ENCODE measurements at places on chromosomes 3 and 15.

- no peak for DNase-seq
Observed at GRCh38 chr15:93088981-93089726, at the start of gene RGMA. RGMA (minus strand) TSS chr15:93089211; CDS start chr15:93088932, 279 bp downstream.

GRCh38 chr15:45827275-45827674 lies 192.4 kb downstream of the SQOR start:
- no peak for DNase-seq

- DNase-seq = no peak
Observed at GRCh38 chr3:188326111-188326510, 172.2 kb downstream of the LPP start.

DNA sequence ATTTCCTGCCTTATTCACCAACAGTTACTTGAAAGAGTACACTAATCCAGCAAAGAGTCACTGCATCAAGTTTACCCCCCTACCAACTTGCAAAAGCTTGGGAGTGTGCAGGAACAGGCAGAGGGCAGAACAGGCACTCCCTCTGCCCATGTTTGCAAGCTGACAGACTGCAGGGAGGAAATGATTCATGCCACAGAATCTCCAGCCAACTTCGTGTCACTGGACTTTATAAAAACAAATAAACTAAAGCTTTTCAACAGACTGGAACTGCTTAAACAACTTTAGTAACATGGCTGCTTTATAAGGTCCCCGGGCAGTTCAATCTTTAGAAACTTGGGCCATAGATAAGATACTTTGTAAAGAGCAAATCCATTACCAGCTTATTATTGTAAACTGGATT lies 129.5 kb downstream of the THRB start:
- no peak for DNase-seq

- DNase-seq = no peak
Observed at GRCh38 chr3:87855616-87856015, 203.2 kb downstream of the CGGBP1 start.

- DNase-seq = no peak
Observed at GRCh38 chr3:151107701-151108100, 22.2 kb downstream of the MED12L start.

DNA sequence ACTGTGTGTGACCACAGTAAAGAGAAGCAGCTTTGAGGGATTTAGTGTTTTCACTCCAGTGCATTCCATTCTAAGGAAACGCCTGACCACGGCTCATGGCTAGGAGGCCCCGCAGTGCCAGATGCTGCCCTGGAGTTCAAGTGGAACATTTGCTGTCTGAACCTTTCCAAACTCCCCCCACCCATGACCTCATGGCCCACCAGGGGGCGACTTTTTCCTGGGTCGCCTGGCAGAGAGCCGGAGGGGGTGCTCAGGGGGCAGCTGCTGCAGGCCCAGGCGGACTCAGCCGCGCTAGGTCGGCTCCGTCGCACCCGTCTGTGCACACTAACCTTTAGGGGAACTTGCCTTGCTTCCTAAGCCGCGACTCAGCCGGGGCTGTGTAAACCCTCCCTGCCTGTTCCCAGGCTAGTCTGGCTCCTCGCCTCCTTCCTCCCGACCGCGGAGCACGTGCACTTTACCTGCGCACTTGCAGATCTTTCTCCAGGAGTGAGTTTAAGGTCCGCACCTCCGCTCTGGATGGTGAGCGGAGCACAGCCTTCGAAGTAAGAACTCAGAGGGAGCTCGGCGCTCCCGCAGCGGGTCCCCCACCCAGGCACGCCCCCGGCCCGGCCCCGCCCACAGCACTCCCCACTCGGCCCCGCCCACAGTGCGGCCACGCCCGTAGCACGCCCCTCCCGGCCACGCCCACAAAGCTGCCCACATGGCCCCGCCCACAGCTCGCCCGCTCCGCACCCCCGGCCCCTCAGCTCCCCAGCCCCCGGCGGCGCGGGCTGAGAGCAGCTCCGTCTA lies at the start of gene OCA2:
OCA2 (minus strand) TSS at position 550 of the 789 bp plus-strand sequence. CDS start 17,441 bp downstream, outside the sequence.
- DNase-seq = peak; percentile 48

GRCh38 chr3:194485468-194485880 lies 1.3 kb downstream of the ATP13A3 start:
- no peak for DNase-seq

- no peak for DNase-seq
Observed at GRCh38 chr15:57284535-57284934, 91.8 kb upstream of the CGNL1 start.

DNA sequence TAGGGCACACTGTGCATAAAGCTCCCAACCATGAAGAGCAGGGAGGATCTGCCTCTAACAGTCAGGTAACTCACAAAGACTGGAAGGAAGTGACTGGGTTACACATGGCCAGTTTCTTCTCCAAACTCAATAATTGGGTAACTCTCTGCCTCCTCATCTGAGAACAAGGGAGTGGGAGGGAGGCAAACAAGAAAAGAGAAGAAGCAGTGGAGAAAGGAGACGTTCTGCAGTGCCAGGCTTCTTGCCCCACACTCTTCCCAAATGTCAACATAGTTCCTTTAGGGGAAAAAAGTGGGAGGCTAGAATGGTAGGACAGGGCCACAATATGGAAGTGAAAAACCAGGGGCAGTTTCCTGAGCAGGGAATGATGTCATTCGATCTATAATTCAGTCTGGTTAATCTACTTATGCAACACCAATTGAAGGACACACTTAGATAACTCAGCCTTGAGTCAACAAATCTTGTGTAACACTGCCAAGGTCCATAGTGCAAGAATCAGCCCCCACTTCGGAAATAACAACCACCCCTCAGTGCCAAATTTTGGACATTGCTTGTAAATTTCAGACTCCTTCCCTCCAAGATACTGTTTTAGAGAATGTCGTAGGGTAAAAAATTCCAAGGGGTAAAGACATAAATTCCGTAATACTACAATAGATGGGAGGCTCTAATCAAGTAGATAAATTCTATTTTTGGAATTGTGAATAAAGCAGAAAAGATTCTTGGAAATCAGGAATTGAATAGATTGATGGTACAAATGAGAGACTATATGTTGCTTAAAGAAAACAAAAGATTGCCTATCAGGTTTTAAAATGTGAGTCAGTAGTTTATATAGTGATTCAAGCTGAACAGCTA lies 143.0 kb downstream of the LPP start:
- no peak for DNase-seq

DNA sequence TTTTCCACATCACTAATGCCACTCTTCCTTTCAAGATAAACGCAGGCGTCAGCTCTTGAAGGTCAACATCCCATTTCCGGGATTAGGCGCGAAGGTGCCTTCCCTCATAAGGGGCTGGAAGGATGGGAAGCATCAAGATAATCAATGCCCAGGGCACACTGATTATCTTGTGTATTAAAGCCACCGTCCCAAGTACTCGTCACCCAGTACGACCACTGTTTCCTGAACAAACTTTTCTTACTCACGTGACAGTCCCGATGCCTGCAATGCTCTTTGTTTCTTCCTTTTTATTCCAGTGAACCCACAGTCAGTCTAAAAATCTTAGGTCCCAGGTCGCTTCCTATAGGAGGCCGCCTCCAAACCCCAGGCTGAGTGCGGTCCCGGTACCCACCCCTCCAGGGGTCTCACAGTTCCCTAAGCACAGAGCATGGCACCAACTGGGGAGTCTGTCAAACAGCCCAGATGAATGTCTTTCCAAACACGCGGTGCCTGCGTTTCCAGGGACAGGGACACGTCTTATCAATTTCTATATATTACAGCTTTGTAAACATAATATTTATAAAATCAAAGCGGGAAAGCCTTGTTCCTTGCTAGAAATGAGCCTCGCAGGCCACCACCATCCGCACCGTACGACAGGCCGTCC lies 589 bp downstream of the ANAPC13 start:
- DNase-seq = no peak

- DNase-seq = no peak
Observed at GRCh38 chr3:3907023-3907422, 107.8 kb downstream of the LRRN1 start.

DNA sequence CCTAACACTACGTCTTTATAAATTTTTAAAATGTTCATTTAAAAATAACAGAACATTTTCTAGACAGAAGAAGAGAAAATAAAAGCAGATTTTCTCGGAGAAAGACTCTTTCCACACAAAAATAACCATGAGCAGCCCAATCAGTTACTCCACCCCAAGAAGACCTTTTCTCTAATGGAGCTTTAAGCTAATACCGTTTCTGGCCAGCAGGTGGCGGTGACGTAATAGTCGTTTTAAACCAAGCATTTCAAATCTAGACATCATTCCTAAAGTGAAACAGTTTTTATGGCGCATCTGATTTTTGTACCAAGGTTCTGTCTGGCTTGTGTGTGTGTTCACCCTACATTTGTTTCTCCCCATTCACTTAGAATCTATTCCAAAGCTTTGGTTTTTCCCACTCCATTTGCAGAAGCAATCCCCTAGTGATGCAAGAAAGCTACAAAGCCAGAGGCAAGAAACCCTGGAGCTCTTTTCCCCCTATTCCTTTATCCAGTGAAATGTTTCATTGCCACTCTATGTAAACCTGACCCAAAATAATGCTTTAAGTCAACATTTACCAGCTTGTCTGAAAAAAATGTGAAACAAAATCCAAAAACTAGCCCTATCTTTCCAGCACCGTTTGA lies 336.7 kb upstream of the IGF1R start:
- peak; percentile 45 for DNase-seq

DNA sequence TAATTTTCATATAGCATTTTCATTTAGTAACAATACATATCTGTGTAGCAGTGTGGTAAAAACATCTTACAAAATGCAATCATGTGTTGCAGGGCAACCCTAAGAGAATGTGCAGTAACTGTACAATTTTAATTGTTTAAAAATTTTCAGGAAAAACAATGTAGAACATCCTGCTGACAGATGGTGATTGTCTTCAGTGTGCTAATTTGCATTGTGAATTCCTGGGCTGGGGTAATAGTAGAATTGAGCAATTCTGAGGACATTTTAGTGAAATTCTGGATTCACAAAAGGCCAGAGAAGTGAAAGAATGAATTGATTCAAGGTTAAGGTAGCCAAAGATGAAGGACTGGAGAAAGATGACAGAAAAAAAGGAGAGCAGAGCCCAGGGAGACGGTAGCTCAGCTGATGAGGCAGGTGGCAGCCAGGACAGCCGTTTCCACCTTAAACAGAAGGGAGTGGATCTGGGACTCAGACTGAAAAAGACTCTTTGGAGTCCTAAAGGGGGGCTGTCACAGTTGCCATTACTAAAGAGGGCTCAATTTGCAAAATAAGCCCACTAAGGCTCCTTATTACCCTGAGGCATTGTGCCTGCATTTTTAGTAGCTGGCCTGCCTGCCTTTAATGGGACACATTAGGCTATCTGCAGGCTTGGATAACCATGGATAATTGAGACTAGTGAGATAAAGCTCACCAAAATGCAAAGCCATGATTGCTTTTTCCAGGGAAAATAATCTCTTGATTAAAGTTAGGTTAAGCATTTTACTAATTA lies 8.6 kb downstream of the MAP3K13 start:
- no peak for DNase-seq

GRCh38 chr15:67433495-67434099 lies 87.3 kb upstream of the C15orf61 start:
- DNase-seq = no peak

- no peak for DNase-seq
Observed at GRCh38 chr3:150083655-150084042, 113.0 kb upstream of the PFN2 start.

DNA sequence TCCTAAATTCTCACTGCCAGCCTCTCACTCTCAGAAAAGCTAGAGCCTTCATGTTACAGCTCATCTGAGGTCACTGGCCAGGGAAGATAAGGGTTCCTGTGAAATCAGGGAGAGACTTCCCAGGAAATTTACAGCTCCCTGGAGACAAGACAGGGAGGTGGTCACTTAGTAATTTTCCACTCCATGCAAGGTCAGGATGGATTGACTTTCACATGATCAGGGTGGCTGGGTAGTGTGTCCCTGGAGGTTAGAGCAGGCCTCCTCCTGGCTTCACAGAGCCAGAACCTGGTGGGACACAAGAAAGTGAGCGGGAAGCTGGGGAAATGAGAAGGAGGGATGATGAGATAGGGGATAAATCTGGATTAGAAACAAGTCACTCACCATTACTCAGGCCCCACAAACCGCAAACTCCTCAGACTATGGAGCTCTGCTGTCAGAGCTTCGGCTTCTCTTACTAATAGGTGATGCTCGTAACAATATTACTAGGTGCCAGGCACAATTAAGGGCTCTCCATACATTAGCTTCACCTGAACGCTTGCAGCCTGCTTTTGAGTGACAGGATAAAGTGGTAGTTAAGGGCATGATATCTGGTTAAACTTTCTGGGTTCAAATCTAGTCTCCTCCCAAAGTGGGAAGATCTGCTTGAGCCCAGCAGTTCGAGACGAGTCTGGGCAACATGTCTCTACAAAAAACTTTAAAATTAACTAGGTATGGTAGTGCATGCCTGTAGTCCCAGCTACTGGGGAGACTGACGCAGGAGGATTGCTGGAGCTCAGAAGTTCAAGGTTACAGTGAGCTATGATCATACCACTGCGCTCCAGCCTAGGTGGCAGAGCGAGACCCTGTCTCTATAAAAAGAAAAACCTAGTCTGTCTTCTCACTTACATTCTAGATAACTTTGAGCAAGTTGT lies 24.9 kb downstream of the DUOX2 start:
- DNase-seq = no peak

DNA sequence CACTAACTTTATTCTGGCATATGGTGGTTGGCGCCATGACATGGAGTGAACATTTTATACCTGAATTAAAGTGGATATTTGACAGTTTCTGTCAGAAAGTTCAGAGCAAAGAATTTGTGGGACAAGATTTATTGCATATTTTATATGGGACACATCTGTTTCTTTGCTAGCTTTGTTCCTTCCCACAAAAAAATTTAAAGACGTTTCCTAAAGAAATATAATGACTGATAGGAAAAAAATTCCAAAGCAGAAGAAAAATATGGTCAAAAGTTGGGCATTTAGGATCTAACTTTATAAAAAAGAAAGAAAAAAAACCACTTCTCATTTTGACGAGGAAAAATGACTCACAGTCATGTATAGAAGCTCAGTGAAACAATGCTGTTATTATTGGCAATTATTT lies 101.6 kb downstream of the GREM1 start:
- no peak for DNase-seq

DNA sequence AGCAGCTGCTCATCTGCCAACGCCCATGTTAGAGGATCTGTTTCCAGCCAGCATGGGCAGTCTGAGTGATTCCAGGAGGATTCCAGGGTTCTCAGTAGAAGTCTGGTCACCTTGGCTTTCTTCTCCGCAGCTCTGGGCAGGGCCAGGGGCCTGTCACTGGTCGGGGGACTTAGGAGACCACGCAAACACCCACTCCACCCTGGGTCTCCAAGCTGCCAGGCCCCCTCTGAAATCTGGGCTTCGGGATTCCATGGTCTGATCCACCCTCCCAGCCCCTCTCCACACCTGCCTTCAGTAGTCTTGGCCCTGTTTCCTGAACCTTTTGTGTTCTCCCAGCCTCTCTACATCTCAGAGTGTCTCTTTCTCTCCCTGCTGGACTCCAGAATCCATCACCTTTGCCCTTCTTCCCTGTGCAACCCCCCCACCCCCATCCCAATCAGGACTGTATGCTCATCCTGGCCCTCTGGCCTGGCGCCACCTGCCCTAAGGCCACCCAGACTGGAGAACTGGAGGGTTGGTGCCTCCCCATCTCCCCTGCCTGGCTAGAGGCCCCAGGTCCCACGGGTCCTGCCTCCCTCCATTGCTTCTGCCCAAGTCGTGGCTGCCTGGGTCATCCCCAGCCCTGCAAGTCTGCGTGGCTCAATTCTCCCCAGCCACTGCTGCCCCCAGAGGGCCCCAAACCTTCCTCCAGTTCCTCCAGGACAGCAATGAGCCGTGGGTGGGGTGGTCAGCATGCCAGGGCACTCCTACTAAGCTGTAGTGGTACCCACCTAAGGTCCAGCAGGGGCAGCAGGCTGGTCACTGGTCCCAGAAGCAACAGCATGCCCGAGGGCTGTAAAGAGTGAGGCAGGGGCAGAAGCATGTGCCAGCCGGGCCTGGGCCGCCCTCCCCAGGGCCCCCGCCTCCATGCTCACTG lies 102.8 kb downstream of the TBC1D2B start:
- no peak for DNase-seq

GRCh38 chr3:17553080-17553479 lies 189.4 kb downstream of the TBC1D5 start:
- DNase-seq = no peak
